ENCODE measurements at places on chromosomes 2 and 18.

DNA sequence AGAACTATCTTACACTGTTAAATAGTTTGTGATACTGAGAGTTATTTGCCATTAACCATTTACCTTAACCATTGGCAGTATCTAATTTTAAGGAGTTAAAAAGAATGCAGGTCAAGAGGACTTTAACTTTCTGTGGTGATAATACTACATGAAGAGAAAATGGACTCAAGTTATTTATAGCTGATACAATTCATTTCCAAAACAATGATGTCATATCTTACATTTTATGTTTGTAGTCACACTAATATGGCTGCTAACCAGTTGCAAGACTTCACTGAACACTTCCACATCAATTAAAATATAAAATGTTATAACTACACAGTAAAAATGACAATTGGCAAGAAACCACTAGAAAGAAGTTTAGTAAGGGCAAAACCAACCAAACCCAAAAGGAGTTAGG, 77.7 kb downstream of the CDH2 start:
- DNase-seq: no peak

GRCh38 chr2:79101024-79101423, 13.2 kb upstream of the REG1B start:
- DNase-seq: no peak

GRCh38 chr2:1736997-1737480, 7.3 kb downstream of the PXDN start:
- no peak for DNase-seq

DNA sequence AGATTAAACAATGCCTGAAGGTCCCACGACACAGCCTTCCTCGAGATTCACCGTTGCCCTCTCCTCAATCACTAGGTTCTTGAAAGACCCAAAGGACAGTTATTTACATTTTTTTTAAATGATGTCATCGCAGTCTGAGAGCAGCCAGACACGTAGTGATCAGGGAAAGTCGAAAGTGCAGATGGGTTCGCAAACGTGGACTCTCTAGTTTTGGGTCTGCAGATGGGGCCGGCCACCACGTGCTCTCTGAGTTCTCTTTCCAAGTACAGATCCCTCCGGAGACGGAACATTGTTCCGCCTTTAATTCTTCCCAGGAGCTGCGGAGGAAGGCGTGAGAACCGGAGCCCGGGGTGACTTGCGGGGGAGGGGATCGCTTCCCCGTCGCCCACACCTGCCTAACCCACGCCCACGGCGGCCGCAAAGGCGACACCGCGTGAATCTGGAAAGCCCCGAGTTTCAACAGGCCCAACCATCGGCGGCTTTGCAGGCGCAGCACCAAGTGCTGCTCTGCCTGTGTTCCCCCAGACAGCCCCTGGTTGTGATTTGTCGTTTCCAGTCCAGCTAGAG, 54.3 kb downstream of the PKDCC start:
- DNase-seq: peak; percentile 66

DNA sequence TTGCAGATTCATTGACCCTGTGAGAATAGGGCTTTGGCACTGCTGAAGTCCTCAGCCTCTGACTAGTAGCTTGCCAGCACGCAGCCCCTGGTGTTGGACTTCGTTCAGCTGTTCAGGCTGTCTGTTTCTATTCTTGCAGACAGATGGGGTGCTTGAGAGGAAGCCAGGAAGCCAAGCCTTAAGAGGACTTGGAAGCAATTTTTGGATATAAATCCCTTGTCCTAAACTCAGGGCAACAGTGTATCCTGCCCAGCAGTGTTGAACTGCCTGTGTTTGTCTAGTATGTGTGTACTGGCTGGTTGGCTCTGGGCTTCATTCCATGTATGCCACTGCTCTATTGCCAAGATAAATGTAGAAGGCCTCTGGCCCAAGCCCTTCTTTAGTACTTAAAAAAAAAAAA, 108.6 kb downstream of the COMMD1 start:
- DNase-seq: peak; percentile 93
